Activated T-cell treated with anti-CD3 and anti-CD28 coated beads, Interleukin-2, amount 50 U/mL, for 24 hours (primary cell): ENCODE measurements at places on chromosomes 11 and 22.

GRCh38 chr11:58592760-58593472 lies 14.1 kb downstream of the ZFP91 start:
- peak; percentile 60 for DNase-seq

DNA sequence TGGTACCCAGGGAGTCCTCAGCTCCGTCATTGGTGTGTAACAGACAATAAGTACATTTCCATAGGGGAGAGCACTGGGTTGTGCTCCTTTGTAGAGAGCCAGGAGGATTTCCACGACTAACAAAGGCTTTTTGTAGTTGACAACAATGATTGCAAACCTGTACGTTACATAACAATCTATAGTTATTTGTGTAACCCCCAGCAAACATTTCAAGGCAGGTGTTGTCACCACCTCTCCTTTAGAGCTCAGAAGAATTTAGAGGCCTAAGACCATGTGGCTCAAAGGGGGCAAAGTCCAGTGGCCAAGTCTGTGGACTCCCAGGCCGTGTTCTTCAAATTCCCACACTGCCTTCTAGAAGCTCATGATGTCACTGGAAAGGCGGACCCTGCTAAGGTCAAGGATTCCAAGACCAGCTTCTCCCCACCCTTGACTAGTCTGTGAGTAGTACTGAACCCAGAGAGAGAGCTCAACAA lies 15.8 kb downstream of the RPL27A start:
- DNase-seq: no peak

DNA sequence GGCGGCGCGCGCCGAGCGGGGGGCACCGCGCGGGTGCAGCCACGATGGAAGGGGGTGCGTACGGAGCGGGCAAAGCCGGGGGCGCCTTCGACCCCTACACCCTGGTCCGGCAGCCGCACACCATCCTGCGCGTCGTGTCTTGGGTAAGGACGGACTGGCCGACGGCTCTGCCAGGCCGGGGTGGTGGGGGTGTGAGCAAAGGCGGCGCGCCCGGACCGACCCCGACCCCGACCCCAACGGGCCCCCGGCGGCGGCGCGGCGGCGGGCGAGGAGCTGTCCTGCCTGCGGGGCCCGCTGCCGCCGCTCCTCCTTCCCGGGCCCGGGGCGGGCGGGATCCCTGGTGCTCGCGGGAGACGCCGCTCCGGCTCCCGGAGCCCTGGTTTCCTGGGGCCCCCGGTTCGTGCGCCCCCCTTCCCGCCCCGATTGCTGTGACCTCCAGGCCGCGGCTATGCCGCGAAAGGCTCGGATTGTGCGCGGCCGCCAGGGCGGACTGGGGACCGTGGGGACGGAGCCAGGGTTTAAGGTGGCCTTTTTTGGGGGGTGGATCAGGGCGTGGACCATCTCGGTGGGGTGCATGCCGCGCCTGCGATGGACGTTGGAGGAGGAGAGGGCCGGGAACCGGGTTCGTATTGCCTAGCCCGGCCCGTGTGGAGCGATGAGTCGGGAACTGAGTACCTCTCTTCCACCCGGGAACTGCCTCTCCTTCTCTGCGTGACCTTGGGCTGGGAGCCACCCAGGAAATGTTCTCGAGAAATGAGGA lies at the start of gene SYNGR1:
Gene SYNGR1 (plus strand): TSS at position 25 of the 760 bp plus-strand sequence. CDS start 20 bp downstream, at position 45.
- DNase-seq: peak; percentile 47

DNA sequence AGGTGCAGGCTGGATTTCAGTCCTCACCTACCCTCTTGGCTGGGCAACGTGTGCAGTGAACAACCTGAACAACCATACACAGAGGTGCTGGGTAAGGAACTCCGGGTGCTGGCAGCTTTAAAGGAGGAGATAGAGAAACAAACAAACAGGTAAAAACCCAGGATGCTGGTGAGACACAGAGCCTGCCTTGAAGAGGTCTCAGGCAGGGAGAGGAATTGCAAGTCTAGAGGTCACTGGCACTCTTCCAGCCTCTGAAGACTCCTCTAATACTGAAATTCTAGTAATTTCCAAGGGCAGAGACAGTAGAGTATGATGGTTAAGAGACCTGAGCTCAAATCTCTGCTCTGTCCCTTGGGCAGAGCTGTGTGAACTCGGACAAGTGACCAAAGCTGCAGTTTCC lies 192.5 kb downstream of the CEP164 start:
- DNase-seq: no peak

GRCh38 chr22:21829523-21829922 lies 37.9 kb downstream of the MAPK1 start:
- DNase-seq: no peak

DNA sequence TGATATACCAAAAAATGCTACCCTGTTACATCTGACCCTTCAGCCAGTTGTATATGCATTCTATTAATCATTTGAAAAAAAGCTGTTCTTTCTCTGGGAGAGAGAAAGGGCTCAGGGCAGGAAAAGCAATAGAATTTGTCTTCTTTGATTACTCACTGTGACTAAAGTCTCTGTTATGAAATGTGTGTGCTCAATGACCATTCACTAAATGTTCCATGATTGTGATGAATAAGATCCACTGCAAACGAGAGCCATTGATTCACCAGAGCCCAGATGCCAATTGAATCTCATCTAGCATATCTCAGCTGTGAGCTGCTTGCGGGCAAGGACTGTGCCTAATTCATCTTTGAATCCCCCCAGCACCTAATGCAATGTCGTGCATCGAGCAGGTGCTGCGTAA lies 184.3 kb downstream of the OPCML start:
- no peak for DNase-seq

DNA sequence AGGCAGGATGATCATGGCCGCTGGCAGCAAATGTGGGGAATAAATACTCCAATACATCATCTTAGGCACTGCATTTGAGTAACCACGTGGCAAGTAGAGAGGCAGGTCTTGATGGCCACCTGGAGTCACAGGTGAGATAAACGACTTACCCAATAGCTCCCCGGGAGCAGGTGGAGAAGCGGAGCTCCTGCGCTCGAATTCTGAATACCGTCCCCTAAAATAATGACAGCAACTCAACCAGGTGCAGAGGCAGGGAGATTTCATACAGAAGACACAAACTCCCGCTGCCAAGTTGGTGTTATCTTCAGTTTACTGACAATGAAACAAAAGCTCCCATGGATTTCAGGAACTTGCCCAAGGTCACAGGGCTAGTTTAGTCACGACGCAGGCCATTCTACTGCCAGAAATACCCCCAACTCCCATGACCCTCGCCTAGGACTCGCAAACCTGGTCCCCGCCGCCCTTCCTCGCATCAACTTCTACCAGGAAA lies 437 bp downstream of the SLC43A3 start:
- peak; percentile 61 for DNase-seq

DNA sequence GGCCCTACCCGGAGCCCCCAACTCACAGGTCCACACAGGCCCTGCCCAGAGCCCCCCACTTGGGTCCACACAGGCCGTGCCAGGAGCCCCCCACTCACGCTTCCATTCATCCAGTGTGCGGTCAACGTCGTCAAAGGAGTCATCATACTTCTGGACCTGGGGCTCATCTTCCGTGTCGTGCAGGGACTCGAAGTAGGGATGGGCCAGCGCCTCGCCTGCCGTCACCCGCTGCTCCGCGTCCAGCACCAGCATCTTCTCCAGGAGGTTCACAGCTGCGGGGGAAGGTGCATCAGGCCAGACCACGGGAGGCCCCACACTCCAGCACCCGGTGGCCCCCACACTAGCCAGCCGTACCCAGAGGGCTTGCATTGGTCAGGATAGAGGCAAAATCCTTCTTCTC lies 4.0 kb upstream of the HDAC10 start:
- no peak for DNase-seq

GRCh38 chr11:109892321-109892794 lies 200.8 kb upstream of the ZC3H12C start:
- DNase-seq: no peak
